Central memory CD8-positive, alpha-beta T cell (primary cell): ENCODE measurements at places on chromosomes 6 and 20.
A peak's percentile ranks its signal among the peaks of the same experiment; 100 is the strongest.

DNA sequence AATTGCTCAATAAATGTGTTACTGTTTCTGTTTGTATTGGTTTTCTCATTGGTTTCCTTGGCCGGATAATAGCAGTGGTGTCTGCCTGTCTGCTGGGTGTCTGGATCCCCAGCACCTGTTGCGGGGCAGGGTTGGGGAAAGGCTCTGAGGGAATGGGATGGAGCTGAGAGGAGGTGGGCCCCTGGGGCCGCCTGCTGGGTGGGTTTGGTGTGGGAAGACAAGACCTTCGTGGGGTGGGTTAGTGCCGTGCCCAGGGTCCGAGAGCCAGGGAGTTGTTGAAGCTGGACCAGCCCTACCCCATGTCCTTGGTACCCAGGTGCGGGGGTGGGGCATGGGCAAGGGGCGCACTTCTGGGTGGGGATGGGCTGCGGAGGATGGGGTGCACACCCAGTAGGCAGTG is 4.0 kb downstream of the SS18L1 start:
- H3K4me1 ChIP-seq, result peaks cover 40% of the 10 kb centered on the region
- peaks cover 19% of the 10 kb centered on the region for H3K36me3 ChIP-seq
- no peak overlapping the region for H3K27ac ChIP-seq
- no peak for DNase-seq
- no peaks in the 10 kb centered on the region for H3K27me3 ChIP-seq

DNA sequence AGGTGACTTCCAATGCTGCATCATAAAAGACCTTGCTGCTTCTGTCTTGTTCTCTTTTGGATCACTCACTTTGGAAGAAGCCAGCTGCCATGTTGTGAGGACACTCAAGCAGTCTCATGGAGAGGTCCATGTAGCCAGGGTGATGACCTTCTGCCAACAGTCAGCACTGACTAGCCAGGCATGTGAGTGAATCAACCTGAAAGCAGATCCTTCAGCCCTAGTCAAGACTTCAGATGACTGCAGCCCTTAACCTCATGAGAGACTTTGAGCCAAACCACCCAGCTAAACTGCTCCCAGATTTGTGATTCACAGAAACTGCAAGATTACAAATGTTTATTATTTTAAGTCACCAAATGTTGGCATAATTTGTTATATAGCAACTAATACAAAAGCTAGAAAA is 86.0 kb upstream of the IYD start:
- no peaks in the 10 kb centered on the region for H3K36me3 ChIP-seq
- H3K4me1 ChIP-seq, result no peaks in the 10 kb centered on the region
- no peak overlapping the region for H3K4me3 ChIP-seq
- H3K27me3 ChIP-seq, result peaks cover 63% of the 10 kb centered on the region

DNA sequence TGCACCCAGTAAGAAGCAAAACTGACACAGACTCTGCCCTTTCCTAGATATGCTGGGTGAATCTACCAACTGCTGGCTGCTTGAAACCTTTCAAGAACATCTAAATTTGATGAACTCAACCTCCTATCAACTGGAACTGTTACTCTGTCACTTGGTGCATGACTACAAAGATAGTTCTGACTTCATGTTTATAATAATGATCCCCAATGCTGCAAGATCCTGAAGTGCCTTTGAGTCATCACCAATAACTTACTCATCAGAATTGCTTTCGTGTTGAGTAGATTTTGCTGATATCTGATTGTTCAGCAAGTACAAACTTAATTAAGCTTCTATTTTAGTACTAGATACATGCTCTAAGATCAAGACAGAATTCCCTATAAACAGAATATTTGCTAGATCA is 100.2 kb upstream of the ARMC2 start:
- H3K27ac ChIP-seq, result no peak overlapping the region
- H3K27me3 ChIP-seq, result peaks cover 44% of the 10 kb centered on the region
- no peak for DNase-seq
- H3K4me3 ChIP-seq, result no peak overlapping the region
- H3K36me3 ChIP-seq, result no peaks in the 10 kb centered on the region
- H3K4me1 ChIP-seq, result no peaks in the 10 kb centered on the region

GRCh38 chr20:10924644-10925201 is 250.9 kb upstream of the JAG1 start:
- no peak overlapping the region for H3K4me3 ChIP-seq
- no peaks in the 10 kb centered on the region for H3K36me3 ChIP-seq
- no peak for DNase-seq

DNA sequence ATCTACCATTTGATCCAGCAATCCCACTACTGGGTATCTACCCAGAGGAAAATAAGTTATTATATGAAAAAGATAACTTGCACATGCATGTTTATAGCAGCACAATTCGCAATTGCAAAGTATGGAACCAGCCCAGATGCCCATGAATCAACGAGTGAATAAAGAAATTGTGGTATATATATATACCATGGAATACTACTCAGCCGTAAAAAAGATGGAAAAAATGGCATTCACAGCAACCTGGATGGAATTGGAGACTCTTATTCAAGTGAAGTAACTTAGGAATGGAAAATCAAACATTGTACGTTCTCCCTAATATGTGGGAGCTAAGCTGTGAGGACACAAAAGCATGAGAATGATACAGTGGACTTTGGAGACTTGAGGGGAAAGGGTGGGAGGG is 100.0 kb upstream of the ADGRF4 start:
- H3K27me3 ChIP-seq, result no peaks in the 10 kb centered on the region
- H3K27ac ChIP-seq, result no peak overlapping the region
- no peak overlapping the region for H3K4me3 ChIP-seq
- H3K36me3 ChIP-seq, result peaks cover 11% of the 10 kb centered on the region
- no peak for DNase-seq

- peaks cover 59% of the 10 kb centered on the region for H3K27me3 ChIP-seq
- no peak overlapping the region for H3K4me3 ChIP-seq
- peaks cover 13% of the 10 kb centered on the region for H3K4me1 ChIP-seq
Measured at GRCh38 chr20:46023999-46024398, 5.0 kb upstream of the SLC12A5 start.

GRCh38 chr6:122996794-122997505 is 915 bp downstream of the CLVS2 start:
- peaks cover 25% of the 10 kb centered on the region for H3K27me3 ChIP-seq
- no peak overlapping the region for H3K4me3 ChIP-seq
- H3K27ac ChIP-seq, result no peak overlapping the region
- no peaks in the 10 kb centered on the region for H3K36me3 ChIP-seq

- H3K4me1 ChIP-seq, result peaks cover 6% of the 10 kb centered on the region
- no peak for DNase-seq
- no peak overlapping the region for H3K27ac ChIP-seq
Measured at GRCh38 chr6:85516168-85516567, 66.3 kb downstream of the NT5E start.

GRCh38 chr20:44109951-44110361 is 77.0 kb downstream of the JPH2 start:
- H3K4me1 ChIP-seq, result no peaks in the 10 kb centered on the region
- H3K27ac ChIP-seq, result no peak overlapping the region
- peaks cover 87% of the 10 kb centered on the region for H3K27me3 ChIP-seq
- no peaks in the 10 kb centered on the region for H3K36me3 ChIP-seq
- H3K4me3 ChIP-seq, result no peak overlapping the region

- peaks cover 2% of the 10 kb centered on the region for H3K36me3 ChIP-seq
- no peaks in the 10 kb centered on the region for H3K4me1 ChIP-seq
Measured at GRCh38 chr6:43952746-43953145, 174.5 kb downstream of the MRPL14 start.

- no peaks in the 10 kb centered on the region for H3K27me3 ChIP-seq
- no peak overlapping the region for H3K4me3 ChIP-seq
- H3K4me1 ChIP-seq, result peaks cover 21% of the 10 kb centered on the region
- no peak for DNase-seq
Measured at GRCh38 chr6:38644951-38645350, 5.2 kb upstream of the BTBD9 start.

GRCh38 chr6:162713974-162714780 is 13.4 kb downstream of the PRKN start:
- DNase-seq, result no peak
- H3K27ac ChIP-seq, result no peak overlapping the region
- H3K4me1 ChIP-seq, result no peaks in the 10 kb centered on the region
- H3K4me3 ChIP-seq, result no peak overlapping the region
- no peaks in the 10 kb centered on the region for H3K36me3 ChIP-seq

GRCh38 chr6:41037107-41037900 is 1.7 kb downstream of the UNC5CL start:
- no peaks in the 10 kb centered on the region for H3K4me1 ChIP-seq
- H3K27ac ChIP-seq, result peak overlapping the region; percentile 56
- H3K27me3 ChIP-seq, result no peaks in the 10 kb centered on the region
- H3K36me3 ChIP-seq, result no peaks in the 10 kb centered on the region
- no peak for DNase-seq
- H3K4me3 ChIP-seq, result no peak overlapping the region

- no peak overlapping the region for H3K4me3 ChIP-seq
- H3K36me3 ChIP-seq, result no peaks in the 10 kb centered on the region
Measured at GRCh38 chr6:16004934-16005679, 123.8 kb upstream of the MYLIP start.

GRCh38 chr20:1275919-1276318 is 9.8 kb downstream of the SNPH start:
- H3K36me3 ChIP-seq, result peaks cover 3% of the 10 kb centered on the region
- no peak for DNase-seq
- H3K4me1 ChIP-seq, result peaks cover 4% of the 10 kb centered on the region
- H3K27ac ChIP-seq, result no peak overlapping the region

- H3K27me3 ChIP-seq, result peaks cover 10% of the 10 kb centered on the region
- no peak overlapping the region for H3K4me3 ChIP-seq
- no peak for DNase-seq
- no peaks in the 10 kb centered on the region for H3K36me3 ChIP-seq
Measured at GRCh38 chr6:43990627-43991619, 136.3 kb downstream of the MRPL14 start.

- no peak overlapping the region for H3K27ac ChIP-seq
- H3K36me3 ChIP-seq, result no peaks in the 10 kb centered on the region
- no peaks in the 10 kb centered on the region for H3K4me1 ChIP-seq
- H3K4me3 ChIP-seq, result no peak overlapping the region
- DNase-seq, result no peak
- H3K27me3 ChIP-seq, result no peaks in the 10 kb centered on the region
Measured at GRCh38 chr6:54353975-54354374, 45.7 kb downstream of the TINAG start.

DNA sequence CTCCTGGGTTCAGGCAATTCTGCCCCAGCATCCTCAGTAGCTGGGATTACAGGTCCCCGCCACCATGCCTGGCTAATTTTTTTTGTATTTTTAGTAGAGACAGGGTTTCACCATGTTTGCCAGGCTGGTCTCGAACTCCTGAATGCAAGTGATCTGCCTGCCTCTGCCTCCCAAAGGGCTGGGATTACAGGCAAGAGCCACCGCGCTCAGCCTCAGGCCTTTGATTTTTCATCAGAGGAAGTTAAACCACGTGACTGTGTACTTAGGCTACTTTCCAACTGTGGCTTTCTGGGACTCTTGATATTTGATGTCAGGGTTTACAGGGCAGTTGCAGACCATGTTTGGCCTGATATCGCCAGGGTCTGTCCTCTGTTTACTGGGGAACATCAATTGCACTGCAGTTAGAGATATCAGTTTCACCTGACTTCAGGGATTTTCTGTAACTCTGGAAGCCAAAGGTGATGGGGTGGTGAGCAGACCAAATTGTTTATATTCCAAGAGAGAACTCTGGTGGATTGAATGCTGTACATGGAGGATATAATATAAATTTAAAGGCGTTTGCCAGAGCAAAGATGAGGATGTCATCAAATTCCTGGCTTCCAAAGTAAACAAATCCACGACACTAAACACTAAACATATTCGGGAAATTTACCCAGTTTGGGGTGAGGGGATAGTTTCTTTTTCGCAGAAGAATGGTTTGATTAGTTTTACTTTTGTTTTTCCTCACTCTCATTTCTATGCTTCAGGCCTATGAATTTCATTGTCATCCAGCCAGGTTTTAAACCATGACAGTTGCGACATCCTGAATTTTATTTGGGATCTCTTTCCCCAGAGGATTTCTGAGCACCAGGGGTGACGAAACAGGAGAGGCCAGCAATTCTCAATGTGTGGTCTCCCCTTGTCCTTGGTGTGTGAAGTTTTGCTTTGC is 4.2 kb downstream of the PSMF1 start:
- H3K27me3 ChIP-seq, result no peaks in the 10 kb centered on the region
- no peak for DNase-seq

DNA sequence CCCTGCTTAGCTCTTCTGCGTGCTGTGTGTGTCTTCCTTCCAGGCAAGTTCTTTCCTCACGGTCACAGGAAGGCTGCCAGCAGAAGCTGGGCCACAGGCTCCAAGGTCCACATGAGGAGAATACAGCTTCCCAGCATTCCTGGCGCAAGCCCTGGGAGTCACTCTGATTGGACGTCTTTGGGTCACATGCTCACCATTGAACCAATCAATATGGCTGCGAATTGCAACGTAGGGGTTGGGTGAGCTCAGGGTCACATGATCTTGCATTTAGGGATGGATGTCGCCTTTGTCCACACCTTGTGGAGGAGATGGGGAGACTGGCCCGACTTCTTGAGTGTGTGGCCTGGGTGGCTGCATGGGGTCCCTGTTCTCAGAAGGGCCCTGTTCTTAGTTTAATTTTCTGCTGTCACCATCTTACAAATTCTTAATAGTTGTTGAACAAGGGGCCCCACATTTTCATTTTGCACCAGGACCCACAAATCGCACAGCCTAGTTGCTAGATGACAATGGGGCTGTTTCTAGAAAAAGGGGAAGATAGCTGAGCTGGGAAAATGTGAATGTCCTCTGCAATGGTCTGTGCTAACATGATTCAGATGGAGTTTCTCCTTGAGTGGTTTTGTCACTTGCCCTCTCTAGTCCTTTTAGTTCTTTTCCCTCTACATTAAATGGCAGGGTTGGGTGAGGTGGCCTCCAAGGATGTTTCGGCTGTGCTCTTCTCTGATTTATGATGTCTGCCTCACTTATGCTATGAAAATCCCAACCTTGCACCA is 149.6 kb downstream of the CDH26 start:
- no peaks in the 10 kb centered on the region for H3K4me1 ChIP-seq
- no peak overlapping the region for H3K4me3 ChIP-seq
- DNase-seq, result no peak
- H3K27ac ChIP-seq, result no peak overlapping the region

- no peaks in the 10 kb centered on the region for H3K36me3 ChIP-seq
- no peak overlapping the region for H3K27ac ChIP-seq
- H3K4me3 ChIP-seq, result no peak overlapping the region
- no peaks in the 10 kb centered on the region for H3K4me1 ChIP-seq
Measured at GRCh38 chr6:1461207-1461606, 71.8 kb downstream of the FOXF2 start.

DNA sequence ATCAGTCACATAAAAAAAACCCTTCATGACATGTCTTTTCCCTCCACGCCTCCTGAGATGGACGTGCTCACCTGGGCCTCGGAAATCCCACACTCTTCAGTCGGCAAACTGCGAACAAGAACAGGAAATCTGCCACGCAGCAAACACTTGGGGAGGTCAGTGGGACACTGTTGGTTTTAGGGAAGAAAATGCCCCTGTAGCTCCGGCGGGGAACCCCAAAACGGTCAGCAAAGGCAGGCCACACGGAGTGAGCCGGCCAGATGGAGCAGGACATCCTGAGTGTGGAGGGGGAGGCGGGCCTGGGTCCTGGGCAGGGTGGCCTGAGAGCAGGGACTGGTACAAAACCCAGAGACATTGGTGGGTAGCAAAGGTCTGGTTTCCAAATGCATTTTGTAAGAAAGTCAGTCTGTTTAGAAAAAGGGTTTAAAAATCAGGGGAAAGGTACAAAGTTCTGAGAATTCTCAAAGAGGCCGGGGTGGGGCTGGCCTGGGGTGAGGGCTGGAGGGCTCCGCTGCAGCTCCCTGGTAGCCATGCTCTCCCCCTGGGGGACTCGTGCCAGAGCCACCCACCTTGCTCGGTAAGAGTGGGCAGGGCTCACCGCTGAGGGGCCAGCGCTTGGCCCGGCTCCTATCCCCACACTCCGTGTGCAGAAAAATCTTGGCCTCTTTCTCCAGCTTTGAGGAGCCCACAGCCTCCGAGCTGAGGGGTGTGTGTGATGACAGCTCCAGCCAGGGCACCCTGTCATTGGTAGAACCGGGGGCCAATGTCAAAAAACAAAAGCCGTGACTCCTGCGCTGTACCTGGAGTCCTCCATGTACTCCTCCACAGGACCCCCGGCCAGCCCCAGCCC is 5.2 kb downstream of the SLC2A4RG start:
- DNase-seq, result no peak
- no peaks in the 10 kb centered on the region for H3K27me3 ChIP-seq
- H3K27ac ChIP-seq, result no peak overlapping the region
- H3K4me1 ChIP-seq, result peaks cover 5% of the 10 kb centered on the region
